ENCODE measurements at places on chromosomes 5 and 9.

GRCh38 chr9:20606652-20607051 lies 15.6 kb downstream of the MLLT3 start:
- DNase-seq = no peak

GRCh38 chr9:133430244-133430643 lies 8.1 kb downstream of the ADAMTS13 start:
- DNase-seq = no peak

DNA sequence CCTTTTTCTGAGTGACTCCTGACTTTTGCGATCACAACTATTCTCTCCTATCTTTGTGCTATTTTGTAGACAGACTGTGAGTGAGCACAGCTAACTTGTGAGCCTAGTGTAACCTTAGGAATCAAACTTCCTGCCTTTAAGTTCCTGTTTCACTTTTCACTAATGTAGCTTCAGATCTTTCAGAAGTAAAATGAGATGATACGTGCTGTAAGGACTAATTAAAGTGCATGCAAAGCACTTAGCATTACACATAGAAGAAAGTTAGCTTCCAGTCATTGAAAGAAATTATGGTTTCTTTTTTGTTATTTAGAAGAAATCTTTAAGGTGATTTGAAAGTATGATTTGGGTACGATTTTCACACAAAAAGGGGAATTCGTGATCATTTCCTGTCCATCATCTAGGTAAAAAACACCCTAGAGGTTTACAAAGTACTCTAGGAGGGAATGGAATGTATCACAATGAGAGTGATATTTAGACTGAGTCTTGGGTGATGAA lies 122.7 kb downstream of the ST8SIA4 start:
- DNase-seq = no peak

DNA sequence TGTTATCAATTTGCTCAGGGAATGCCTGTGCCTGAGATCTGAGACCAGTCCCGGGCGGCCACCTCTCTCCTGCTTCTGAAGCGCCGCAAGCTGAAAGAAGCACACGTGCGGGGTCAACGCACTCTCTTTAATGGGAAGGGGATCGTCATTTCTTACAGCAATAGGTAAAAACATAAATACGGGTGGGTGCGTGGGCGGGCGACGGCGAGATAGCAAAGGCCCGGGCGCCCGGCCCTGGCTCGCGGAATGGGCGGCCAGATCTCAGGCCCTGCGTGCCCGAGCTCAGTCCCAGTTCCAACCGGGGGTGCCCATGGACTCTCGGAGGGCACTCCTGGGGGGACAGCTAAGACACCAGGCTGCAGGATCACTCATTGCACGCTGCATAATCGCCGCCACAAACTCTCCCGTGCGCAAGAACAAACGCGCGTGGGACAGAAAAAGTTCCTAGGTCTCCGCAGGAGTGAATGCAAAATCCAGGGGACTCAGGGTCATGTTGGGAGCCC lies 3.0 kb downstream of the NKX2-5 start:
- no peak for DNase-seq

- DNase-seq = no peak
Observed at GRCh38 chr5:228886-229285, 10.8 kb downstream of the SDHA start.

GRCh38 chr9:95381221-95381620 lies 63.7 kb upstream of the FANCC start:
- DNase-seq = no peak

DNA sequence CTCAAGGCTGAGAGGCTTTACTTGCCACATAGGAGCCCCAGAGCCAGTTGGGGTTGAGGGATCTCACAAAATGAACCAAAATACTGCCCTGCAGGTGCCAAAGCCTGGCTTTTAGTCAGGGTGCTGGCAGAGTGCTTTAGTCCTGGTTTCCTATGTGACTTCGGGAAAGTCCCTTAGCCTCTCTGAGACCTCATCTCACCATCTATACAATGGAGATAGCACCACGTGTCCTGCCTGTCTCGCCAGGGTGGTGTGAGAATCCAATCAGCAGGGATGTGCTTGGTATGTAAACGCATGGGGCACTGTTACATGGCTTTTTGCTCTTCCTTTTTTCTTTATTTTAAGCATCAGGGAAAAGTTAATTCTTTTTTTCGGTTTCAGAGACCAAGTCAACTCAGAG lies 68.3 kb downstream of the SHB start:
- no peak for DNase-seq

- no peak for DNase-seq
Observed at GRCh38 chr5:102749416-102750030, 5.6 kb upstream of the PAM start.

All from GM18507 (cell line).